ENCODE measurements at places on chromosomes 3 and 15.
A peak's percentile ranks its signal among the peaks of the same experiment; 100 is the strongest.

DNA sequence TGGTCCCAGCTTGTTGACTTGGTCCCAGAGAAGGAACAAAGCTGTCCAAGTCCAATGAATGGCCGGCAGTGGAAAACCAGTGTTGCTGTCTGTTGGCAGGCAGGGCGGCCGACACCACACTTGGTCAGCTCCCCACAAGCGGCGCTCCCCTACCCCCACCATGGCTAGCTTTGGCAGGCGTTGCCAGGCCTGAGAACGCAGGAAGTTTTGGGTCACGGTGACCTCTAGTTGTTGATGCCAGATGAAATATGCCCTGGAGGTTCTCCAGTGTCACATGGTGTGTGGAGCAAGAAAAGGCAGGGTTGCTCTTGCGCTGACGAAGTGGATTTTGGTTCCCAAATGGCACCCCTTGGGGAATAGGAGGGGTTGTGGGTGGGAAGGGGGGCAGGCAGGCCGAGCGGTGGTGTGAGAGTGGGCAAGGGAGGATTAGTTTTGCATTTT lies 72.7 kb upstream of the TPRG1 start:
- no peak for DNase-seq

DNA sequence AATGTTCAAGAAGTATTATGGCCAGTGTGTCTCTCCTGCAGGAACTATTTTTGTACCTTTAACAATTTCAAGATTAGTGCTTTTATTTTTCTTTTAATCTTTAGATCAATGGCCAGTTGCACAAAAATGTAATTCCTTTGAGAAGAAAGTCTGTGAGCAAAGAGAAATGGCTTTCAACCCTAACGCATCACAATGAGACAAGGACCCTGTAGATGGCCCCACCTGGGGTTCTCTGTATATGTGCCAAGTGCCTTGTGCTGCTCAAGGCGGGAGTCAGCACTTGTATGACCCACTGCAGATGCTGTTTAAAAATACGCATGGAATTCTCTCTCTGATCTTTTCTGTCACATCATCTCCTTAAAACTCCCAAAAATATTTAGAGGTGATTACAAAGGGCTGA lies 453.4 kb downstream of the OCA2 start:
- no peak for DNase-seq

GRCh38 chr15:59688782-59689625 lies at the start of gene BNIP2:
Gene BNIP2, minus strand, starts transcription at chr15:59689320. Its CDS starts 6,863 bp downstream, at chr15:59682457.
- peak; percentile 96 for DNase-seq

GRCh38 chr15:64146041-64146440 lies 5.5 kb upstream of the SNX22 start:
- no peak for DNase-seq

Measured in MV-4-11 (cell line).